ENCODE measurements at places on chromosomes 4 and X.

- DNase-seq, result no peak
Observed at GRCh38 chrX:574251-574650, 56.3 kb upstream of the SHOX start.

GRCh38 chr4:175562542-175562941, 249.5 kb downstream of the GPM6A start:
- DNase-seq, result no peak

DNA sequence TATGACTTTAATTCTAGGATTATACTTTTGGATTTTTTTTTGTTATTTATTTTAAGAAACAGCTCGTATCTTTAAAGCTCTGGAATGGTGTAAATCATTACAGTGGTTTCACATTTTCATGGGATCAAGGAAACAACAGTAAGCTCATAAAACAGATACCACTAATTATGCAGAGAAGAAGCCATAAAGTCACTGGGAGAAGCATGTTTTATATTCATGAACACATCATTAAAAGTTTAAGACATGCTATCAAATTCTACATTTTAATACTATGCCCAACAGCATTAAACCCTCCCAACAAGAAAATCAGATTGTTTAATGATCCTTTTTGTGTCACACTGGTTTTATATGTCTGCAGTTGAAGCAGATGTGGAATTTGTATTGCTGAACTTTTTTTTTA, 149.9 kb downstream of the FBXO8 start:
- DNase-seq, result no peak

GRCh38 chr4:146155152-146155724, 20.3 kb upstream of the LSM6 start:
- DNase-seq, result no peak

GRCh38 chr4:185657183-185657582, 121.9 kb upstream of the PDLIM3 start:
- no peak for DNase-seq

GRCh38 chrX:94454606-94455005, 780.6 kb downstream of the FAM133A start:
- no peak for DNase-seq

- no peak for DNase-seq
Observed at GRCh38 chrX:75546724-75547511, 24.1 kb upstream of the ZDHHC15 start.

DNA sequence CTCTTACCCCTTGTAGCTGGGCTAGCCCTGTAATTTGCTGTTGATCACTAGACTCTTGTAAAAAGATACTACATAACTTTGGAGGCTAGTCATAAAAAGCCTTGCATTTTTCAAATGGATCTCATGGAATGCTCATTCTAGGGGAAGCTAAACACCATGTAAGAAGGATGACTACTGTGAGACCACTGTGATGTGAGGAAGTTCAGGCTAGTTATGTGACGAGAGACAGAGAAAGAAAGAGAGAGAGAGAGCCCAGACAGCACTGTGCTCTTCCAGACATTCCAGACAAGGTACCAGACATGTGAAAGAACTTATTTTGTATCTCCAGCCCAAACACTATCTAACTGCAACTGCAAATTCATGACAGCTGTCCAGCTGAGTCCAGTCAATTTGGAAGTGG, 404.6 kb upstream of the PITX2 start:
- no peak for DNase-seq

DNA sequence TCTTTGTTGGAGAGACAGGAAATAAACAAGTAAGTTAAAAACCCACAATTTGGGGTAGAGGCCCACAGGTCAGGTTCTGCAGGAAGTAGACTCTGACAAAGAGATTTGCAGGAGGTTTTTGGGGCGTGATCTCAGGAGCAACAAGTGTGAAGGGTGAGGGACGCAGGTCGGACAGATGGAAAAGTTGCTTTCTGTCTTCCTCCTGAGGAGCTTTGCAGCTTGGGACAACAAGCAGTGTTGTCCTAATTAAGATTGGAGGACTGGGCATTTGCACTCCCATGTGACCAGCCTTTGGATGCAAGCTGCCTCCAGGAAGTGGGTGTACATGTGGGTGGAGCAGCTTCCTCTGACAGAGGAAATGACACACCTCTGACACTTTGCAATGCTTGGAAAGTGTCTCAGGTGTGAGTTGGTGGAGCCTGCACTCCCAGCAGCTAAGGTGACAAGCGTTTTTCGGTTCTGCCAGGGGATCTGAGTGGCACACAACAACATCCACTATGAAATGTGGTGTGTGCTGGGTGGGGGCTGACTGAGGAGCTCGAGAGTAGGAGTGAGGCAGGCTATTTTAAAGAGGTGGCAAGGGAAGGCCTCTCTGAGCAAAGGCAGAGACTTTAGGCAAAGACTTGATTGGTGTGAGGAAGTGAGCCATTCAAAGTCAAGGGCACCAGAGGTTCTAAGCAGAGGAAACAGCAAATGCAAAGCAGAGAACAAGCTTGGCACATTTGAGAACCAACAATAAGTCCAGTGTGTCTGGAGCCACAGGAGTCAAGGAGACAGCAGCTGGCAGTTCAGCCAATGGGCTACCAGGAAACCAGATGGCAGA, 339.8 kb upstream of the GATB start:
- peak; percentile 60 for DNase-seq

DNA sequence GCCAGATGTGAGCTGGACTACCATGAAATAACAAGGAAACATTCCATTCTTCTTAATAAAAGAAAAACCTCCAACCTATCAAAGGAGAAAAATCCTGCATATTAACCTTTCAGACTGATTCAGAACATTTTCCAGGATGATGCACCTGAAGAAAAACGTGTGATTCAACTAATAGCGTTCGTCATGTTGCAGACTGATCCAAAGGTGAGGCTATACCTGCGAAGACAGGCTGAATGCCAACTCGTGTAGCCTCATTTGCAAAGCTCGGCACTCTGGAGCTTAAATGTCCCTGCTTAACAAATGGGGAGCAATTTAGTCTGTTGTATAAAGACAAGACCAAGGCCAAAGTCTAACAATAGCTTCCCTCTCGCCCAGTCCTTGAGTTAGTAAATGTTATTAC, 172.0 kb upstream of the NOCT start:
- no peak for DNase-seq

- no peak for DNase-seq
Observed at GRCh38 chr4:145207934-145208333, 27.5 kb upstream of the OTUD4 start.

DNA sequence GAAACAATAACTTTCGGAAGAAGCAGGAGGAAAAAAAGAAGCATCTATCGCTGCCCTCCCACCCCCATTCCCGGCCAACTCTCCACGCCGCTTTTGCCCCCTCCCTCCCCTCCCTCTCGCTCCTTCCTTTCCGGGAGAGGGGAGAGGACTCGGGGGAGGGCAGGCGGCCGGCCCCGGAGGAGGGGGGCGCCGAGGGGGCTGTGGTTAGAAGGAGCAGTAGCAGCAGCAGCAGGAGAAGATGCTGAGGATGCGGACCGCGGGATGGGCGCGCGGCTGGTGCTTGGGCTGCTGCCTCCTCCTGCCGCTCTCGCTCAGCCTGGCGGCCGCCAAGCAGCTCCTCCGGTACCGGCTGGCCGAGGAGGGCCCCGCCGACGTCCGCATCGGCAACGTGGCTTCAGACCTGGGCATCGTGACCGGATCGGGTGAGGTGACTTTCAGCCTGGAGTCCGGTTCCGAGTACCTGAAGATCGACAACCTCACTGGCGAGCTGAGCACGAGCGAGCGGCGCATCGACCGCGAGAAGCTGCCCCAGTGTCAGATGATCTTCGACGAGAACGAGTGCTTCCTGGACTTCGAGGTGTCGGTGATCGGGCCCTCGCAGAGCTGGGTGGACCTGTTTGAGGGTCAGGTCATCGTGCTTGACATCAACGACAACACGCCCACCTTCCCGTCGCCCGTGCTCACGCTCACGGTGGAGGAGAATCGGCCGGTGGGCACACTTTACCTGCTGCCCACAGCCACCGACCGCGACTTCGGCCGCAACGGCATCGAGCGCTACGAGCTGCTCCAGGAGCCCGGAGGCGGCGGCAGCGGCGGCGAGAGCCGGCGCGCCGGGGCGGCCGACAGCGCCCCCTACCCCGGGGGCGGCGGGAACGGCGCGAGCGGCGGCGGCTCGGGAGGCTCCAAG, 1.3 kb downstream of the PCDH7 start:
- DNase-seq, result no peak

GRCh38 chrX:10158279-10159144, 1.7 kb downstream of the CLCN4 start:
- DNase-seq, result peak; percentile 6

- DNase-seq, result no peak
Observed at GRCh38 chr4:17558941-17559708, 17.9 kb upstream of the LAP3 start.

DNA sequence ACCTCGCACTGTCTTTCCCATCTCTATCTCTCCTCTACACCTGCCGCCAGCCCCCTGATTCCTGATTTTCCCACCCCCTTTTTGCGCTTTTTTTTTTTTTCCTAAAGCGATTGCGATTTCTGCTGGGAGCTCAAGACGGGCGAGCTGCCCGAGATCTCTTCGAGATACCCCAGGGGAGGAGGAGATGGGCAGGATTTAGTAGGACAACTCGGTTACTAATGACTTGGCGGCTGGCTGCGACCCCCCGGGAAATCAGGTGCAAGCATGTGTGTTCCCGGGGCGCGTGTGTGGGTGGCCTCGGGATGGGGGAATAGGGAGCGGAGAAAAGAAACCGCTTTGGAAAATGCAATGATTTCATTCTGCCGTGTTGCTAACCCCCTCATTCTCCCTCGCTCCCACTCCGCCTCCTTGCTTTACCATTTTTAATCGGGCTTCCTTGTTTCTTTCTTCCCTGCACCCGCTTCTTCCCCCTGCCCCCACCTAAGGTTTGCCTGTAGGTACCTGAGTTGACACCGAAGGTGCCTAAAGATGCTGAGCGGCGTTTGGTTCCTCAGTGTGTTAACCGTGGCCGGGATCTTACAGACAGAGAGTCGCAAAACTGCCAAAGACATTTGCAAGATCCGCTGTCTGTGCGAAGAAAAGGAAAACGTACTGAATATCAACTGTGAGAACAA, 4.4 kb downstream of the SLITRK2 start:
- DNase-seq, result no peak

- no peak for DNase-seq
Observed at GRCh38 chr4:130359542-130359941, 1263.6 kb downstream of the C4orf33 start.

DNA sequence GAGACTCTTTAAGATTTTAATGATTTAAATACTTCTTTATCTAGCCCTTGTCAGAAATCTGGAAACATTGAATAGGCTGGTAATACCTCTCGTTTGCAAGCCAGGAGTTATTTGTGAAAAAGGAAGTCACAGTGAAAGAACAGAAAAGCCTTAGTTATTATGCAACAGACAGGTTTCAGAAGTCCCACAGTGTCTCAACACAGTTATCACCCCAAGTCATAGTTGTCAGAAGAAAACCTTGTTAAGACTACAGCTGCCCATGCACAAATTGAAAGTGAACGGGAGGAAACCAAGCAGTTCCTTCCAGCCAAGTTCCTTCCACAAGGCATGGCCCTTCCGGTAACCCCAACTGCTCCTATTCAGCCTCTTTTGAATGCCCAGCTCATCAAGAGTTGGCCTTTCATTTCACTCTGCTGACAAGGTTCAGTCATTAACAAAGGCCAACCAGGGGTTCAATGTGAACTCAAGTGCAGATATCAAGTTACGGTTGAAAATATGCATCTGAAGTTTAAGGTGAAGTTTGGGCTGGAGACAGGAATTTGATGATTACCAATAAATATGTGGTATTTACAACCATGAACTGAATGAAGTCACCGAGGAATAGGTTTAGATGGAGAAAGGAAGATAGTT, 15.6 kb downstream of the ALPK1 start:
- DNase-seq, result no peak

- DNase-seq, result no peak
Observed at GRCh38 chr4:39291686-39292085, 74.5 kb downstream of the RFC1 start.

GRCh38 chr4:148443512-148444295, 1.5 kb upstream of the NR3C2 start:
- peak; percentile 48 for DNase-seq

GRCh38 chrX:790783-791360, 160.3 kb downstream of the SHOX start:
- DNase-seq, result no peak
